ENCODE measurements at places on chromosomes 16 and 17.
A peak's percentile ranks its signal among the peaks of the same experiment; 100 is the strongest.

DNA sequence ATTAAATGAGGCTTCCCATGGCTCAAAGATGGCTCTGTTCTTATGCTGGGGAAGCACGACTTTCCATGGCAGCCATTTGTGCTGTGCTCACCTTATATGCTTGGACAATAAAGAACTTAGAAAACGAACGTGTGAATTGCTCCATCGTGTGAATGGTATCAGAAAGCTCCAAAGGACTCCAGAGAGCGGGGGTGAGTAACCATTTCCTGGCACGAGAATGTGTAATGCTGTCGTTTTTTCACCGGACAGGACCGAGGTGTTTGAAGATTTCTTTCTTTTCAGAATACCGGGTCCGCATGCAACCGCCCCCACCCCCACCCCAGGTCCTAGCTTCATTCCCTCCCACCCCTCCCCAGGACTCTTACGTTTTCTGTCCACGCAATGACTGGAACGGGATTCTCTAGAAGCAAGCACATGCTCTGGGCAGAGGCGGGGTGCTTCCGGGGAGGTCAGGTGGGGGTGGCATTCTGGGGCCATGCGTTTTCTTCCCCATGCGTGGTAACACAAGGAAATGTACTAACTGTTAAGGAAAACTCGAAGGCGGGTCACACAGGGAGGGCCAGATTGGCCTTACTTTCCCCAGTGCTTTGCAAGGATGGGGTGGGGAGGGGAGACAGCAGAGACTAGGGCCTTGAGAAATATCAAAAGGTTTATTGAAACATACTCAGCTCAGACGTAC lies 26.2 kb downstream of the GPRC5B start:
- no peak for DNase-seq

GRCh38 chr17:32828822-32829221 lies 48.1 kb downstream of the MYO1D start:
- no peak for DNase-seq

DNA sequence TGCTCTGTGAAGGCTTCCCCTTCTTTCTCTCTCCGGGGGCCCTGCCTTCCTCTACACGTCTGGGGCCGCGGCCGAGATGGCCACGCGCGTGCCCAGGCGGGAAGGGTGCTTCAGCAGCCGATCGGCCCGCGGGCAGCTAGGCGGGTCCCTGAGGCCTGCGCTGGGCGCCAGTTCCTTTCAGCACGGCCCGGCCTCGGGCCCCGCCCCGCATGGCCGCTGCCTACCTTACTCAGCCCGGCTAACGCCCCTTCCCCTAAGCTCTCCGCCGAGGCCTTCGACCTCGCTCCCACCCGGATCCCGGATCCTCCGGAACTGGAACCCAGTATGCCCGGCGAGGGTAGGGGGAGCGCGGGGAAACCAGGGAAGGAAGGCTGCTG lies 335 bp downstream of the TMEM11 start:
- DNase-seq = no peak

DNA sequence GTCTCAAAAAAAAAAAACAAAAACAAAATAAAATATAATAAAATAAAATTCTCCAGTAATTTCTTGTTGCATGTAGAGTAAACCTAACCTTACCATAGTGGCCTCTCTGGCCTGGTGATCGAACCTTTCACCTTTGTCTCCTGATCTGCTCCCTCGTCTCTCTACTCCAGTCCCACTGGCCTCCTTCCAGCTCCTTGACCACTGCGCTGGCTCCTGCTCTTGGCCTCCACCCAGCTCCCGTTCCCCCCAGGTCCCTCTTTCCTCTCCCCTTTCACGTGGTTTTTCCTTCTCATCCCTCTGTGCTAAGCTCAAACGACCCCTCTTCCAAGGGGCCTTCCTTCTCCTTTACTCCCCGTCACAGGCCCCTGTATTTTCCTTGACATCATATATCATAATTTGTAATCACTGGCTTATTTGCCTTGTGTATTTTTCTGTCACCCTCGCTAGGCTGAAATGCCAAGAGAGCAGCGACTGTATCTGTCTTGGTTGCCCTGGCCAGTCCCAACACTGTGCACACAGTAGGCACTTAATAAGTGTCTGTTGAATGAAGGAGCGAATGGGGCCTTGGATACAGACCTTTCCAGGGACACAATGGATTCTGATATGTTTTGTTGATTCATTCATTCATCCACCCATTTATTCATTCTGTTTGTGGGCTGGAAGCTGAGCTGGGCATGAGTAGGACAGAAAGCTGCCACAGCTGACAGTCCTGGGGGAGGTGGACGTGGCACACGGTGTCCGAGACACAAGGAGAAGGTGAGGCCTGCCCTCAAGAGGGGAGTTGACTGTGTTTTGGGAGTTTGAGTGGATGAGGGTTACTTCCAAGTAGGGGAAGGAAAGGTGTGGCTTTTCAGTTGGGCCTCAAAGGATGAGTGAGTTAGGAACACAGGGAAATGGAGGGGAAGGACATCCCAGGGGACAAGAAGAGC lies 5.8 kb upstream of the SCN4A start:
- no peak for DNase-seq

- DNase-seq = peak; percentile 53
These were observed 32.7 kb upstream of the CDH1 start for GRCh38 chr16:68704232-68704867.

- no peak for DNase-seq
These were observed 8.1 kb downstream of the TMEM204 start for GRCh38 chr16:1541293-1542165.

GRCh38 chr16:48629016-48629415 lies 19.0 kb upstream of the N4BP1 start:
- no peak for DNase-seq

GRCh38 chr16:84726669-84727467 lies 27.1 kb downstream of the USP10 start:
- no peak for DNase-seq

DNA sequence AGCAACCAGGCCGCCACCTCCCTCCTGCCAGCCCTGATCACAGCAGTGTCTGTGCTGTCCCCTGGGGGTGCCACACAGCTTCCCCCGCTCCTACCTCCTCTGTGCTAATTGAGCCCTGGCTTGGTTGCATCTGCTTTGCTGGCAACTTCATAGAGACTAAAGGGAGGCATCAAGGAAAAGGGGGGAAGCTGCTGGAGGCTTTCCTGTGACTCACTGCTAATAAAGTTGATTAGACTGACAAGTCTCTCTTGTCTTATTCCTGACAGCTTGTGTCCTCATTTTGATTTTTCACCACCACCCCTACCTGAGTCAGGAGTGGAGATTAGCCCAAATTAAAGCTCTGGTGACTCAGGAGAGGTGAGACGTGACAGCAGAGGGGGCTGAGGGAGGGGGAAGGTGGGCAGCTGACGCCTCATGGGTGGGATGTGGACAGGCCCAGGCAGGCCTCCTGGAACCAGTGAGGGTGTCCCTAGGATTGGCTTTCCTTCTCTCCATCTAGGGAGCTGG lies 310.0 kb downstream of the CBLN1 start:
- no peak for DNase-seq

- DNase-seq = no peak
These were observed 2.0 kb downstream of the GAS7 start for GRCh38 chr17:10196384-10196895.

DNA sequence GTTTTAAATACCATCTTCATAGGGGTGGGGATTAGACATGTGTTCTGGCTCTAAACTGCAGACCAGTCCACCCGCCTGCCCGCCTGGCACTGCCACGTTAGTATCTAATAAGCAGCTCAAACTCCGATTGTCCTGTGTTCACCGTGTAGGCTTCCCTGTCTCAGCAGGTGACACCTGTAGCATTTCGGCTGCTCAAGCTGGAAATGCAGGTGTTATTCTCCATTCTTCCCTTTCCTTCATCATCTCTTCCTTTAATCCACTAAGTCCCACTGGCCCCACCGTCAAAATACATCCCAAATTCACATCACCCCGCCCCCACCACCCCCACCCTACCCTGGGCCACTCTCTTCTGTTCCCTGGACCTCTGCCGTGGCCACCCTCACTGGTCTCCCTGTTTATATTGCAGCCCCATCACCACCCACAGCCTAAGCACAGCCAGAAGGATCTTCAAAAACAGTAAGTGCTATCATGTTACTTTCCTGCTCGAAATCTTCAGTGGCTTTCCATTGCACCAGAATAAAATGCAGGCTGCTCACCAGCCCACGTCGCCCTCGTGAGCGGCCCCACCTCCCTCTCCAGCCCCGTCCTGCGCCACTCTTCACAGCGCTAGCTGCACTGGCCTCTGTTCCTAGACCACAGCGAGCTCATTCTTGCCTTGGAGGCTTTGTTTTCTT lies 65.1 kb downstream of the RTN4RL1 start:
- DNase-seq = no peak

- DNase-seq = no peak
These were observed 65.0 kb downstream of the PARN start for GRCh38 chr16:14564861-14565687.

GRCh38 chr17:83050651-83051395 lies 28.6 kb upstream of the METRNL start:
- peak; percentile 15 for DNase-seq

DNA sequence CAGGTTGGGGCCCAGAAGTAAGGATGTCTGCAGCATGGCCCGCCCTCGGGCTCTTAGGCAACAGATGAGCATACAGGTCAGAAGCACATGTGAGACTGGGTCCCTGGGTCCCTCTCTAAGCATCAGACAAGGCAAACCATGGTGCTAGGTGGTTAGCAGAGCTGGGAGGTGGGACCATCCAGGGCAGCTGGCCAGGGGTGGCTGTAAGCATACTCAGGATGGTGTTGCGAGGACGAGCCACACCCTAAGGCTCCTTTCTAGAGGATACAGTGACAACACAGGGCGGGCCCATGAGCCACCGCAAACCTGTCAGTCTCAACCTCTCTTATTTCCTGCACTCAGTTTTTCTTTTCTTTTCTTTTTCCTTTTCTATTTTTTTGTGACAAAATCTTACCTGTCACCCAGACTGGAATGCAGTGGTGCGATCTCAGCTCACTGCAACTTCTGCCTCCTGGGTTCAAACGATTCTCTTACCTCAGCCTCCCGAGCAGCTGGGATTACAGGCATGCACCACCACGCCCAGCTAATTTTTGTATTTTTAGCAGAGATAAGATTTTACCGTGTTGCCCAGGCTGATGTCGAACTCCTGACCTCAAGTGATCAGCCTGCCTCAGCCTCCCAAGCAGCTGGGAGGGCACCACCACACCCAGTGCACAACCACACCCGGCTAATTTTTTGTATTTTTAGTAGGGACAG lies 3.6 kb downstream of the FA2H start:
- DNase-seq = no peak

GRCh38 chr17:35588196-35588920 lies 1.2 kb downstream of the AP2B1 start:
- DNase-seq = no peak

- DNase-seq = no peak
These were observed 117.2 kb upstream of the SALL1 start for GRCh38 chr16:51268237-51268636.

DNA sequence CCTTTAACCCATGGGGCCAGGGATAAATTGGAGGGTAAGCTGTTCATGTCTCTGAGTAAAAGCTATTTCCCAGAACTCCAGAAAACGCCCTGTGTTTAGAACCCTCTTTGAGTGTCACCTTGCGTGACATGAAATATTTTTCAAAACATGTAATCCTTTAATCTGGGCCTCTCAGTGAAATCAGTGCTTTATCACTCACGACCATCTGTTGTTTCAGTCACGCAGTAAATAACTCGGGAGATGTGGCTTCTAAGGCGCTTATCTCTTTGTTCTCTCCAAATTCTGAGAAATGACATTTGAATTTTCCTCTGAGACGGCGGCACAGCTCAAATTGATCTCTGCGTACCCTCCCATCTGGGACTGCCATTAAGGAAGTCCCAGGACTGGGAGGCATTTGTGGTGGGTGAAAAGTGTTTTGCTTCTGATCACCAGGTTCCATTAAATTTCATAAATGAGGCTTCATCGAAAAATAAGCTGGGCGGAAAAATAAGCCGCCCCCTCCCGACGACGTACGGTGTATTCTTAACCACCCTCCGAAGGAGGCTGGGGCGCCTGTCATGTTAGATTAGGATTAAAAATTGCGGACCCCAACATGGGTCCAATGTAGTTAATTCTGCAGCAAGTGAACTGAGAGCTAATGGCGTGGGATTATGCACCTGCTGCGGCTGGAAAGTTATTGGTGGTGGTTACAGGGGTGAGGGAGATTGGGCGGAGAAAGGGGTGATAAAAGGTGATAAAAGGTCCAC lies 12.7 kb downstream of the WFDC1 start:
- no peak for DNase-seq

DNA sequence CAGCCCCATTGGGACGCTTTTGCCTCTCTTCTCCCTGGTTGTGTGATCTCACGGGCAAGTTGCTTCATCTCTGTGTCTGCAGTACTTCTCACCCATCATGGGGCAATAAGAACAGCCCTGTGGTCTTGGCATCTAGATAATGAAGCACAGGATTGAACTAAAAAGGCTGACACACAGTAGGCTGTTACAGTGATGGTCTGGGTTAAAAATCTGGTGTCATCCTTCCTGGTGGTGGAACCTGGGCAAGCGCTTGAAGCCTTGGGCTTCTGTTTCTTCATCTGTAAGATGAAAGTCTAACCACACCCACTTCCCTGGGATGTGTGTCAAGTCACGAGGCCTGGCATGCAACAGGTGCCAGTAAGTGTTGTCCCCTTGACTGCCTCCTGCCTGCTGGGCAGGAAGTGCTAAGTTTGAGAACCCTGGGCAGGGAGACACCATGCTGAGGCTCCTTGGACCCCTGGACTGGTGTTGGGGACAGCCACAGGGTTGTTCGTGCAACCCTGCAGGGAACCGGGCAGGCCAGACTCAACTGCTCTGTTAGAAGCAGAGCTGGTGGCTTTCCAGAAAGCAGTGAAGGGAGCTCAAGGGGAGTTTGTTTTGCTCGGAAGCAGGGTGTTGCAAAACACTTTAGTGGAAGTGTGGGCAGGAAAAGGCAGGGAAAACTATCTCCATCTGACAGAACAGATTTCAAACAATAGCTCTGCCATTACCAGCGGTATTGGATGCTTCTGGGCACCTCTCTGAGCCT lies 5.9 kb upstream of the MAP2K3 start:
- DNase-seq = no peak

GRCh38 chr16:3938843-3939624 lies 58.5 kb upstream of the CREBBP start:
- DNase-seq = peak; percentile 51

GRCh38 chr16:11799509-11800381 lies 2.7 kb upstream of the ZC3H7A start:
- no peak for DNase-seq

DNA sequence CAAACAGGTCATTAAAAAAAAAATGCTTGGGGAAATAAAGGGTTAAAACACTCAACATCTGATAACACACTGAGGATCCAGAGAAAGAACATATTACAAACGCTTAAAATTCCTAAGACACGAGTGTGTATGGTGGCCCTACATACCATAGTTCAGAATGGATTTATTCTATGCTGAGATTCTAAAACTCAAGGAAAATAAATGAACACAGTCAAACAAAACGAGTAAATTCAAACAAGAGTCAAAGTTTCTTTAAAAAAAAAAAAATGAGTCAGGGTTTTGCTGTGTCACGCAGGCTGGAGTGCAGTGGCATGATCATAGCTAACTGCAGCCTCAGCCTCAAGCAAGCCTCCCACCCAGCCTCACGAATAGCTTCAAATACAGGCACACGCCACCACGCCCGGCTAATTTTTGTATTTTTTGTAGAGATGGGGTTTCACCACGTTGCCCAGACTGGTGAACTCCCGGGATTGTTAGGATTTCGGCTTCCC lies 17.4 kb downstream of the CRK start:
- DNase-seq = no peak

- no peak for DNase-seq
These were observed 156.6 kb downstream of the GSG1L start for GRCh38 chr16:27906883-27907282.

All from stimulated activated CD4-positive, alpha-beta T cell treated with anti-CD3 and anti-CD28 coated beads, TNF-alpha, amount 100 ng/mL, for 4 hours (primary cell).